Activated CD4-positive, alpha-beta T cell treated with anti-CD3 and anti-CD28 coated beads, Interleukin-2, amount 50 U/mL, for 24 hours (primary cell): ENCODE measurements at places on chromosomes 11 and 22.

- DNase-seq: no peak
Measured at GRCh38 chr22:35740616-35741015, 22.9 kb downstream of the APOL5 start.

DNA sequence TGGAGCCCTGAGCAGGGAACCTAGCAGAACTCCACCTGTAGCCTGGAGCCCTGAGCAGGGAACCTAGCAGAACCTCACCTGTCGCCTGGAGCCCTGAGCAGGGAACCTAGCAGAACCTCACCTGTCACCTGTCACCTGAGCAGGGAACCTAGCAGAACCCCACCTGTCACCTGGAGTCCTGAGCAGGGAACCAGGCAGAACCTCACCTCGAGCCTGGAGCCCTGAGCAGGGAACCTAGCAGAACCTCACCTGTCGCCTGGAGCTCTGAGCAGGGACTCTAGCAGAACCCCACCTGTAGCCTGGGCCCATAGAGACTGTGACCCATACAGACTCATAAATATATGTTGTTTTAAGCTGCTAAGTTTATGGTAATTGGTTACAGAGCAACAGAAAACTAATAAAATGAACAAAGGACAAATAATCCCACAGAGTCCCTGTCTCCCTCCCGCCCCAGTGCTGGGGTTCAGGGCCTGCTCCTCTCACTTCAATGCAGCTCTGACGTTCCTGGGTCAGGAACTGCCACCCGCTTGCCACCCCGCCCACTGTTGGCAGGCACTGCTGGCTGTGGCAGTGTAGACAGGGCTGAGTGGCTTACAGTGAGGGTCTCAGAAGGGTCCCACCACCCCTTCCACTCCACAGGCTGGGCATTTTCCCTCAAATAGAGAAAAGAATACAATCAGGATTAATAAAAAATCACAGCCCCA lies 259.1 kb downstream of the TBC1D22A start:
- no peak for DNase-seq

DNA sequence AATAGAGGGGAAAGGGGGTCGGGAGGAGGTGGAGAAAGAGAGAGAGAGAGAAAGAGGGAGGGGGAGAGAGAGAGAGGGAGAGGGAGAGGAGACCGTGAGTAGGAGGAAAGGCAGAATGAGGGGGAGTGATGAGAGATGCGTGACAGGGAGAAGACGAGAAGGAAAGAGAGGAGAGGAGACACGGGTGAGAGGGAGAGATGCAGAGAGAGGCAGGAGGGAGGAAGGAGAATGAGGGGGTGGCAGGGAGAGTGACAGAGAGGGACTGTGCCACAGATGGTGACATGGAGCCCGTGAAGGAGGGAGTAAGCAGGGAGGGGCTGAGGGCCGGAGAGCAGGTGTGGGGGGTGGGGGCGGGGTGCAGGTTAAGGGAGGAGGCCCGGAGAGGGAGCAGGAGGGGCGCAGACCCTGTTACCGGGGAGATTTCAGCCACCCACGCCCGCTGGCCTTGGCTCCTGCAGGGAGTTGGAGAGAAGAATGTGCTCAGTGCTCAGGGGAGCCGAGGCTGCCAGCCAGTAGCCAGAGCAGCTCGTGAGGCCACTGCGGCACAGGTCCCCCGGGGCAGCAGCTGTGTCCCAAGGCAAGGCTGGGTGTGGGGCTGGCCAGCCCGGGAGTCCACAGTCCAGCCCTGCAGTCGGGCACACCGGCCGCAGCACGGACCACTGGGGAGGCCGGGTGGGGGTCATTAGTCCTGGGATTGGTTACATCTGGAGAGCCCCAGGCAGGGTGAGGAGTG lies at the start of gene SSTR3:
SSTR3 (minus strand) TSS at position 304 of the 733 bp plus-strand sequence. CDS start 4,674 bp downstream, outside the sequence.
- no peak for DNase-seq

GRCh38 chr22:44430716-44431115 lies 67.3 kb downstream of the RTL6 start:
- no peak for DNase-seq

- DNase-seq: no peak
Measured at GRCh38 chr11:33207408-33207985, 46.2 kb upstream of the CSTF3 start.

DNA sequence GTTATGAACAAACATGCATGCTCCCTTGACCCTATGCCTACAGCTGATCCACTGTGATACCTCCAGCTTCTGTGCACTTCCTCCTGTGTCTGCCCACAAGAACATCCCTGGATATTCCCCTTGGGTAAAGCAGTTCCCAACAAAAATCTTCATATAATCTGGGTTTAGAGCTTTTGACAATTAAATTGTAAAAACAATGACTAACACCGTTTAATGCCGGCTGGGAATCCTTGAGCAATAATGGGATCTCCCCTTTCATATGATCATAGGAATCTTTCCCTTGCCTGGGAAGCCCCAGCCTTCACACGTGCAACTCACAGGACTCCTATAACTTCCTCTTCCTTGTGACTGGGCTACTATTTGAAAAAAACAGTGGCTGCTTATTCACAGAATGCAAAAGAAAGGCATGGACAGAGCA lies 6.3 kb upstream of the ZC3H12C start:
- no peak for DNase-seq

- peak; percentile 37 for DNase-seq
Measured at GRCh38 chr11:48011798-48012391, 31.5 kb downstream of the PTPRJ start.

DNA sequence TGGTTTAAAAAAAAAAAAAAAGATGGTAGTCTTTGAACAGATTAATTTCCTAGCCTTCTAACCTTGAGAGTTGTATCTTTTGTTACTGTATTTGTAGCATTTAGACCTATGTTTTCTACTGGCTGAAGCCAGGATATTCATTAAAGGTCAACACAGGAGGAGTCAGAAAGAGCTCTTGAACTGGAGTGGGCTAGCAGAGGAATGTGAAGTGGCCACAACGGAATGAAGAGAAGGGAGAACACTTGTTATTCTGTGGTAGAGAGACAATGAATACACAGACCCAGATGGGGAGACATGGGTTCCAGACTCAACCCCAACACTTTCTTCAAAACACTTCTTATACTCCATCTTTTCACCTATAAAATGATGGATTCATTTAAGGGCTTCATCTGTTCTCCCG lies 88.1 kb downstream of the RELT start:
- no peak for DNase-seq

DNA sequence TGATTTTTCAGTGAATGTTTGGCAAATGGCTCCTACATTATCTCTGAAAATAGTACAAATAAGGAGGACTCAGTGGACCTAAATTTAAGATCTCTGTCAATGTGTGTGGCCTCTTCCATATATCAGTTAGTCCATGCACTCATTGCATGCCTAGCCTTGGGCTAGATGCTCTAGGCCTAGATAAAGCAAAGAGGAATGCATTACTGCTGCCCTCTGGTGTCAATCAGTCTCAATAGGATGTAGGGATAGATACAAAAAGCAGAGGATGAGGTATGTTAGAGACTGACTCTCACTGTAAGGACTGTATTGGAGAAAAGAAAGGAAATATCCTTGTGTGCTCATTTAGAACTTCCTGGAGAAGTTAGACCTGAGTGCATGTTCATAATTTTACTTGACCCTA lies 42.0 kb downstream of the MS4A2 start:
- no peak for DNase-seq

- DNase-seq: no peak
Measured at GRCh38 chr11:108241330-108242037, 18.6 kb downstream of the ATM start.

GRCh38 chr22:47367107-47367690 lies 604.7 kb downstream of the TBC1D22A start:
- DNase-seq: no peak

DNA sequence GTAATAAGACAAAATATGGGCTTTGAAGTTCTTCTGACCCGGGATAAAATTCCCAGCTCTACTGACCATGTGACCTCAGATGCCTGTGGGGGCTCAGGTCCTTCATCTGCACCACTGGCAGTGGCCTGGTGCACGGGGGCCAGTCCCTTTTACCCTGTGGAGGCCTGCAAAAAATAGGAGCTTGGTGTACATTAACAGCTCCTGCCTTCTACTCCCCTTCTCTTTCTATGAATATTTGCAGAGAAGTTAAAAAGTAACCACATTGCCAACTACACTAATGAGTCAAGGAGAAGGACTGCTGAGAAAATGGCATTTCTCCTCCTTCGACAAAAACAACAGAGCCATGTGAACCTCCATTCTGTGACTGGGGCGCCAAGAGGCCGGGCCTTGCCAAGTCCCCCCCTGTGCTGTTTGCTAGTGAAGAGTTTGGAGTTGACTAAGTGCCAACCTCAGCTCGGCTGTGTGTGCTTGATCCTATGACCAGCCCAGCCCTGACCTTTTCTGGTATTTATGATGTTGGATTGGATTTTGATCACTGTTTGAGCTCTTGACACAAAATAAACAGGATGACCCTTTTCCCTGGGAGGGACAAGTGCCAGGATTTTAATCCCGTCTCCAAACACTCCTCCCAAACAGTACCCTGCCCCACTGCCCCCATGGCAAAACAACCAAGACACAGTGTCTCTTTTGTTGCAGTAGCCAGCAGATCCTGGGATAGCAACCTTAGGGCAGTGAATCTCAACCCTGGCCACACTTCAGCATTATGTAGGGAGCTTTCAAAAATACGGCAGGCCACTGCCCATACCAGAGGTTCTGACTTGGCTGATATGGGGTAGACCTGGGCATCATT lies 380.1 kb downstream of the LARGE1 start:
- DNase-seq: no peak

DNA sequence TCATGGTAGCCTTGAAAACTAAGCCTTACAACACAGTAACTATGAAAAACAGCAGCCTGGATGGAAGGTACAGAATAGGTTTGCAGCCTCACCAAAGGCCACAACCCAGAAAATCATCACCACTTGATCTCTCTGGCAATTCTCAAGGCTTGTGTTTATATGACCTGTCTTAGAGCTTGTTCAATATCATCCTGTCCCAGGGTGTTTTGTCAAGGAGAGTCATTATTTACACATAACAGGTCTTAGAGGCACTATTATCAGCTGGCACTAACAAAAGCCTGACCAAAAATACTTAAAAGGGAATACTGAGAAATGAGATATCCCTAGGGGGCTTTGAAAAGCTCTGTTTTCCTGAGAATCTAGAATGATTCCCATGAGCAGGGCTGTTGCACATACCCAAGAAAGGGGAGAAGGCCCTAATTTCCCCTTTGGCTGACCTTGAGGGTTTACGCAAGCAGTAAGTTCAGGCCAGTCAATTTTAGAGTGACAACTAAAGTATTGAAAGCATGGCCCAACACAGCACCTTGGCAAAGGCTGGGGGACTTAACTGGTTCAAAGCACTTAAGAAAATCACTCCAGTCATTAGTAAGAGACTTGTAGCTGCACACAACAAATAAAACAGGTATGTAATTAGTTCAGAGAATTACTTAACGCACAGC lies 7.9 kb downstream of the SC5D start:
- no peak for DNase-seq
